ENCODE measurements at places on chromosomes 6 and 20.

- no peak for DNase-seq
Measured at GRCh38 chr6:130105996-130106704, 87.8 kb downstream of the L3MBTL3 start.

GRCh38 chr20:17507531-17507930 is 23.6 kb downstream of the BFSP1 start:
- no peak for DNase-seq

GRCh38 chr6:92364948-92365541 is 1054.3 kb downstream of the EPHA7 start:
- DNase-seq = no peak

- no peak for DNase-seq
Measured at GRCh38 chr6:107666084-107666980, 157.8 kb downstream of the SCML4 start.

DNA sequence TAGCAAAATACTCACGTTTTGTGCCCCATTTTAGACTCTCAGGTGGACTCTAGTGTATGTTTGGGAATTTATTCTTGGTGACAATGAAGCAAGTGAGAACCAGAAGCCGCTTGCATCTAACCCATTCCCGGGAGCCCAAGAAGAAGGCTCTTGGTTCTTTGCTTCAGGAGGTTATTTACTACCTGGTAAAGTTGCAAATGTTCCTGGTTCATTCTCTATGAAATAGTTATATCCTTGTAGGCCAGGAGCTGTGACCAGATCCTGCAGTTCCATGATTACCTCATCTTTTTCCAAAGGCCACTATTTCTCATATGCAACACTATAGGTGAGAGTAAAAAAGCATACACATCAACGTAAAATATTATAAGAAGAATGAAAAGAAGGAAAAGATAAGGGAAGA is 60.9 kb upstream of the FABP7 start:
- no peak for DNase-seq

DNA sequence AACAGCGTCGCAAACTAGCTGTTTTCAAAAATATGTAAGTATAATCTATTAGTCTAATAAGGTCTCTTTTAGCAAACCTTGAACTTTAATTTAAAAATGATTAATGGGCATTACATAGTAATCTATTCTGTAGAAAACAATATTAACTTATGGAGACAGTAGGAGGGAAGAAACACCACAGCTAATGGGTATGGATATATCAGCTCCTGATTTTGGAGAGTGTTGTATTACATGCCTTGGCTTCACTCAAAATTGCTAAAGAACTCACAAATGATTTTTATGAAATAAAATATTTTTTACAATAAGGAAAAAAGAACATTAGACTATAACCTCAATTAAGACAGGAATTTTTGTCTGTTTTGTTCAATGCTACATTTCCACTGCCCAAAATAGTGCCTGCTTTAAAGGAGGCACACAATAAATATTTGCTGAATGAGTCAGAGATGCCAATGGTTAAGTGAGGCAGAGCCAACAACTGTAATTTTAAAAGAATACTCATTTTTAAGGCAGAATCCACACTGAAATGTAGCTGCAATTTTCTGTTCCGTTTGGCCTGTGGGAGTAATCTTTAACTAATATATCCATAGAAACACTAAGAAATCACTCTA is 15.7 kb downstream of the ATG5 start:
- no peak for DNase-seq

GRCh38 chr6:25794784-25795183 is 37.1 kb downstream of the SLC17A1 start:
- DNase-seq = no peak

GRCh38 chr6:142568857-142569597 is 267.2 kb downstream of the ADGRG6 start:
- no peak for DNase-seq

GRCh38 chr6:30700340-30700739 is 9.6 kb upstream of the NRM start:
- DNase-seq = no peak

DNA sequence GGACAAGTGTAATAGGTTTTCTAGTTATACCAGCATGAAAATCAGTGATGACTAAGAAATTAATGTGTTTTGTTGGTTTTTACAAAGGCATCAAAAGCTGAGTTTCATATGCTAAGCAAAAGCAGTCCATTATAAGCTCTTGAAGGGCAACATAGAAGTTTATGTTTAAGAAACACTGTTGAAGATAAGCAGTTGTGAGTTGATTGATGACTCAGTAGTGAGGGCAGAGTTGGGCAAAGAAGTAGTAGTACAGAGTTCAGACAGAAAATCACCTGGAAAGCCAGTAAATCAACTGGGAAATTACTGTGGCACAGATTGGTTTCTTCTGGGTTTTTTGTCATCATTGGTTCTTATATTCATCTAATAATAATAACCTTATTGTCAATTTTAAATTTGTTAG is 78.0 kb upstream of the SMIM8 start:
- DNase-seq = no peak

DNA sequence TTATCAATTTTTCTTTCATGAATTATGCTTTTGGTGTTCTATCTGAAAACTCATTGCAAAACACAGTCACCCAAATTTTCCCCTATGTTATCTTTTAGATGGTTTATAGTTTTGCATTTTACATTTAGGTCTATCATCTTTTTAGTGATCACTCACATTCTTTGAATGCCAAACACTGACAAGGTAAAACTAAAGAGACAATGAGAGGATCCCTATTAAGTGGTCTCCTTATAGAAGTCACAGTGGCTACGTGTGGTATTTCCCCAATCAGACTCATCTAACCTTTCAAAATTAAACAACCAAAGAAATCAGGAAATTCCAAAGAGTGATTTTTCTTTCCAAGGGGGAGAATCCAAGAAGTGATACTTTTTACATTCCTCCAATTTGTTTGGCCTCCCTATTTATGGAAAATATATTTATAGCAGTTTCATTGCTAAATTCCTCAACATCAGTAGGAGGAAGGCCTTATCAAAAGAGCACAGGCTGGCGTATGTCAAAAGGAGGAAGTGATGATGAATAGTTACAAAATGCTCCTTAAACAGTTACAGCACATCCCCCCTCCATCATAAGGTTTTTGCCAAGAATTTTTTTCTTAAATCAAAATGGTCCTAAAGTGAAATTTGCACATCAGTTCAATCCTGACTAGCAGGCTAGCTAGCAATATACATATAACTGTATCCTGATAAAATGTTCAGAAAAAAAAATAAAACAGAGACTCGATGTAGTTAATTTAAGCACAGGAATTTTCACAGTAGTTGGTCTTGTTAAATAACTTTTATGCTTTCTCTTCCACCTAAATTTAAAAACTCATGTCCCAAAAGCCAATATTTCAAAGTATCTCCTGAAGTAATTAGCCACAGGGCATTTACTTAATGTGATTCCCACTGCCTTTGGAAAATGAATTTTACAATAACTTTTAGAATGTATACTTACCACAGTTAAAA is 76.2 kb upstream of the IPCEF1 start:
- DNase-seq = no peak

- no peak for DNase-seq
Measured at GRCh38 chr6:119129148-119129967, 50.9 kb upstream of the FAM184A start.

GRCh38 chr20:45970646-45971424 is 1.2 kb downstream of the ZNF335 start:
- DNase-seq = no peak

DNA sequence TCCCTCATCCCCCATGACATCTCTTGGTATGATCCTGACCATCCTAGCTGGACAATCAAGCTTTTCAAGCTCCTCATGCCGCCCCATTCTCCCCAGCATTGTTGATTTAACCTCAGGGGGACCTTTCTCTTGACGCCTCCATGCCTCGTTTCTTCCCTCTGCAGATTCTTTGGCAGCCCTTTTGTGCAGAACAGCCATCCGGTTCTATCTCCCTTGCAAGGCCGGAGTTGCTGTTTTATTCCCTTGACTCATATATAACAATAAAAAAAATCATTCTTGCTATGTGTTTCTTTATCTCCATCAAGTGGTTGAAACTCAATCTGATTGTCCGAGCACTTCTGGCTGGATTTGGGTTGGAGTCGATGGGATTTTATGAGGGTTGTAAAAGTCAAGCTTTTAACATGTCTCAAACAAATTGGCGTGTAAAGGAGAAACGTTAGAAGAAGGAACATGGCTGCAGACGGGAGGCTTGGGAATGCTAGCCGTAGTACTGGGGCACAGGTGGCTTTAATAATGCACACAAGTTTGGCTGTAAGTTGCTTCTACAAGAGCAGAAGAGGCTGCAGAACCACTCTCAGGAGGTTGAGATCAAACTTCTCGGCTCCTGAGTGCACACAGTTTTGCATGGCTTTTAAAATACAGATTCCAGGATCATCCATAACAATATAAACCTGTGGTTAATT is 3.9 kb upstream of the SULF2 start:
- no peak for DNase-seq

- no peak for DNase-seq
Measured at GRCh38 chr20:59972037-59972801, 14.0 kb downstream of the CDH26 start.

GRCh38 chr6:106064756-106065155 is 21.4 kb upstream of the PRDM1 start:
- no peak for DNase-seq

- no peak for DNase-seq
Measured at GRCh38 chr6:131134220-131134979, 867 bp upstream of the AKAP7 start.

DNA sequence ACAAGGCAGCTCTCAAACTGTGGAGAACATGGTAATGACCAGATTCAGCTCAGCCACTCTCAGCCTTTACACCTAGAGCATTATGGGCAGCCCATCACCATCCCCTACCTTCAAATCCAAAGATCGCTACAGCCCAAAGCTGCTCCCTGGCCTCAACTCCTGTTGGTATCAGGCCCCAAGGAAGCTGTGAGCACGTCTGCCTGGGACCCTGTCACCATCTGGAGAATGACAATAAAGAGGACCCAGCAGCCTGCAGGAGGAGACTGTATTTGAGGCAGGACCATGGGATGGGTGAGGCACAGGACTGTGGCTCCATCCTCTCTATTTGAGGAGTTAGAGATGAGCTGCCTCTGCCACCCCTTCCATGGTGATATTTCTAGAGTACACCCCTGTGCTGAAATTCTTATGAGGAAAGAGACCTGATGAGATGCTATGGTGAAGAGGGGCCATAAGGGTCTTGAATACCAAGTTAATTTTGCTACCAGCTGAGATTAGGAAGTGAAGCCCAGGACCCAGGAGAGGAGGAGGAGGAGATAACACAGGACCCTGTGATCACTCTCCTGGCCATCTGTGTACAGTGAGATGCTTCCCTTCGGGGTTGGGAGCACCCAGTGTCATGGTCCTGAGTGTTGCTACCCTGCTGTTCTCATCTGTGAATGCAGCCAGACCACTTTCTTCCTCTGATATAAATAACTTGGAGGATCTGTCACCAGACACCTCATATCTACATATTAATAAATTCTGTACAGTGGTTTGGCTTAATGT is 19.6 kb upstream of the MICB start:
- no peak for DNase-seq

Measured in stimulated activated CD8-positive, alpha-beta memory T cell treated with anti-CD3 and anti-CD28 coated beads, Interleukin-4, amount 100 ng/mL, for 1 hour (primary cell).